Neural crest cell (in vitro differentiated cells): ENCODE measurements at places on chromosomes 7 and 10. TPM values are rescaled to one million over a fixed set of nuclear protein-coding genes. Genes with fewer than 3 reads are reported as not detected.

Gene HOXA2
- total RNA-seq = 41.2 and 41.6 TPM in 2 replicates

Gene MBL2
- total RNA-seq = not detected in 2 replicates

- no peak overlapping the region for H3K27ac ChIP-seq
- no peak overlapping the region for H3K4me3 ChIP-seq
- peaks cover 12% of the 10 kb centered on the region for H3K27me3 ChIP-seq
- H3K36me3 ChIP-seq = no peaks in the 10 kb centered on the region
These were observed 91.5 kb upstream of the TCERG1L start for GRCh38 chr10:131402771-131403650.

GRCh38 chr10:97774811-97775294 lies 3.1 kb upstream of the SFRP5 start:
- peaks cover 54% of the 10 kb centered on the region for H3K27me3 ChIP-seq
- H3K4me1 ChIP-seq = peaks cover 10% of the 10 kb centered on the region
- no peak overlapping the region for H3K27ac ChIP-seq
- H3K36me3 ChIP-seq = no peaks in the 10 kb centered on the region

DNA sequence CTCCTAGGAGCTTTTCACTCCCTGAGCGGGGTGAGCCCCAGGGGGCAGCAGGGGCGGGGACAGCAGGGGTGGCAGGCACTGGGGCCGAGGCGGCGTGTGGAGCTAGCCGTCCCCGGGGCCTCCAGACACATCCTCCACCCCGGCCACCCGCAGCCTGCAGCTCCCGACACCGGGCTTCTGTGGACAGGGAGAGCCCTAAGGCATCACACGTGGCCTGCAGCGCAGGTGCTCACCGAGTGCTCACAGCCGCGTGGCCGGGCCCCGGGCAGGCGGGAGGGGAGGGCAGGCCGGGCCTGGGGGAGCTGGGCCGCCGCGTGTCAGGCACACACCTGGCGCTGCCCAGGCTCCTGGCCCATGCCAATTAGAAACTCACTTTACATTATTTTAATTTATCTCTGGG lies 51.4 kb downstream of the MICALL2 start:
- H3K4me3 ChIP-seq = no peak overlapping the region
- H3K27me3 ChIP-seq = peaks cover 74% of the 10 kb centered on the region
- no peaks in the 10 kb centered on the region for H3K36me3 ChIP-seq
- DNase-seq = no peak
- H3K27ac ChIP-seq = no peak overlapping the region

- H3K27ac ChIP-seq = no peak overlapping the region
- H3K27me3 ChIP-seq = no peaks in the 10 kb centered on the region
- no peaks in the 10 kb centered on the region for H3K4me1 ChIP-seq
- DNase-seq = no peak
These were observed 43.8 kb upstream of the ZNF438 start for GRCh38 chr10:31075434-31075833.

- DNase-seq = no peak
- no peak overlapping the region for H3K27ac ChIP-seq
- no peak overlapping the region for H3K4me3 ChIP-seq
- H3K36me3 ChIP-seq = no peaks in the 10 kb centered on the region
- no peaks in the 10 kb centered on the region for H3K4me1 ChIP-seq
- H3K27me3 ChIP-seq = no peaks in the 10 kb centered on the region
These were observed 75.1 kb downstream of the DNAH11 start for GRCh38 chr7:21617916-21618390.
